Epithelial cell of esophagus (primary cell): ENCODE measurements at places on chromosomes 1 and 21.
A peak's percentile ranks its signal among the peaks of the same experiment; 100 is the strongest.

DNA sequence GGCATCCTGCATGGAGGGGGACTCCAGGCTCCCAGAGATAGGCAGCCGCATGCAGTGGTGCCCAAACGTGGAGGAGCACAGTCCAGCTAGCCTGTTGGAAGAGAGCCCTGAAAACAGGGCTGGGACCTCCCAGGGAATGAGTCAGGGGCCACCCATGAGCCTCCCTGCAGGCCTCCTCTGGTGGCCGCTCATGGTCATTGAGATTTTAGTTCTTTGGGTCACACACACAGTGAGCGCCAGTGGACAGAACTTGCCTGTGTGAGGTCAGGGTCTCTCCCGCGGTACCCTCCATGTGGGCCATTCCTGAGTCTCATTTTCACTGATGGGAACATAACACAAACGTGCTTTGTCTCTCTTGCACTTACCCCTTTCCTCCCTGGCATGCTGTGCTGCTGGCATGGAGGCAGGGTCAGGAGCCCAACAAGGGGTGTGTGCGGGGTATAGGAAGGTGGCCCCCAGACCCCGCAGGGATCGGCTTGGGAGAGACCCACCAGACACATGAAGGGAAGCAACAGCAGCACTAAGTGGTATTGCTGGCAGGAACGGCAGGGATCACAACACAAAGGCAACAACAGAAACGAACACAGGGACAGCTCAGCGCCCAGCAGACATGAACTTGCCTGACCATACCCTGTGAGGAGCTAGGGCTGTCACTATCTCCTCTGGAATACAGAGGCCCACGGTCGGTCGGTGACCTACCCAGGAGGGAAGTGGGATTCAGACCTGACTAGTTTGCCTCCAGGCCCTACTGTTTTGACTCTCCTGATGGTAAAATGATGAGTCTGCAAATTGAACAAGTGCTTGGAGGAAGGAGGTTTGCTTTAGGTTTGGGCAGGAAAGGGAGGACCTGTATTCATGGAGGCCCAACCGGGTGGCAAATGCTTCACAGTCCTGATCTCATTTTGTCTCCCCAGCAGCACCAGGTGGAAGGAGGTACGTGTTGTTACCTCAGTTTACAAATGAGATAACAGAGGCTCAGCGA, 31.8 kb downstream of the ABCG1 start:
- no peak for DNase-seq

DNA sequence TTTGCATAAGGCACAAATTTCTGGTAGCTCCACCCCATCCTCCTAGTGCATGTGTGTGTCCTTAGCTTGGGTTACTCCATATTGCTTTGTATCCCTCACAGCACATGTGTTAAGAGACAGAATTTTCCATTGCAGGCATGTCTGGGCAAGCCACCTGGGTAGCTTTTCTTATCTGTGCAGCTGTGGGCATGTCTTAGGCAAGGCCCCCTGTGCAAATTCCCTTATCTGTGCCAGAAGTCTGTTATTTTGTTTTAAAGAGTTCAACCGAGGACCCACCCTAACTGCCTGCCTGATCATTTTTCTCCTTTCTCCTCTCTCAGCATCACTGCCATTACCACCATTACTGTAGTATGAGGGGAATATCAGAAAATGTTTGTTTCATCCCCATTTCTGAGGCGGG, 131.9 kb downstream of the CYYR1 start:
- peak; percentile 51 for DNase-seq

DNA sequence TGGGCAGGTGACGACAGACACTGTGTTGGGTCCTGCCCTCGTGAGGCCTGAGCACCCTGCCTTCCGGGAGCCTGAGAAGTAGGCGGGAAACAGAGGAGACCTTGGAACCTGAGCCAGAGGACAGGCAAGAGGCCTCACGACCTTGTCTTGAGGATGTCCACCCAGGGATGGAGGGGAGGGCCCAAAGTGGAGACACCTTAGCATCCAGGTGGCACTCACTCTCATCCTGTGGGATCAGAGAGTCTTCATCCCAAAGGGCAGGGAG, 347.2 kb downstream of the NPHP4 start:
- DNase-seq: no peak

DNA sequence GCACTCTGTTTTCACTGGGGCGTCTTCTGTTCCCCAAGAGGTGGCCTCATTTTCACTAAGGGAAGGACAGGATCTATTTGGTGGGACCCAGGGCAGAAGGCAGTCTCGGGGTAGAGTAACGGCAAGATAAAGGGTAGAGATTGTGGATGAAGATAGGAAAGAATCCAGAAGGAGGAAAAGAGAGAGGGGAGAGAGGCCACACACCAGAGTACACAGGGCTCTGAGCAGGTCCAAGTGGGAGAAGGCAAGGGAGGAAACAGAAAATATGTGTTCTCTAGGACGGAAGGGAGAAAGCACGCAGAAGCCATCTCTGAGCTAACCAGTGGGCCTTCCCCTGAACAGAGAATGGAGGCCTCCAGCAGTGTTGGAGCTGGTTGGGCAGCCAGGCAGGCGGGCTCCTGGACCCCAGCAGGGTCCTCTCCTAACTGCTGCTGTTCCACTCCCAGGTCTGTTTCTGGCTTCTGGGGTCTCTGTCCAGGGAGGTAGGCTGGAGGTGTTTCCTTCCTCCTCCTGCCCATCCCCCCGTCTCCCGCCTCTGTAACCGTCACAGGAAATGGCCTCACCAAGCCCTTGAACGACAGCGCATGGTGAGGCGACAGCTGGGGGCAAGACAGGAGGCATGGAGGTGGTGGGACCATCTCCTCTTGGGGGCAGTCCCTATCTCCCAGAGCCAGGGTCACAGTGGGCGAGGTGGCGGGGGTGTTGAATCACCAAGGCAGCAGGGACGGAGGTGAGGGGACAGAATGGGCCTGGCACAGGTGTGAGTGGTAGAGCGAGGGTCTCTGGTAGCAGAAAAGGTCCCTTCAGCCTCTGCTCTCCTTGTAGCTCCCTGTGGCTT, 649 bp downstream of the PTPN7 start:
- DNase-seq: no peak

DNA sequence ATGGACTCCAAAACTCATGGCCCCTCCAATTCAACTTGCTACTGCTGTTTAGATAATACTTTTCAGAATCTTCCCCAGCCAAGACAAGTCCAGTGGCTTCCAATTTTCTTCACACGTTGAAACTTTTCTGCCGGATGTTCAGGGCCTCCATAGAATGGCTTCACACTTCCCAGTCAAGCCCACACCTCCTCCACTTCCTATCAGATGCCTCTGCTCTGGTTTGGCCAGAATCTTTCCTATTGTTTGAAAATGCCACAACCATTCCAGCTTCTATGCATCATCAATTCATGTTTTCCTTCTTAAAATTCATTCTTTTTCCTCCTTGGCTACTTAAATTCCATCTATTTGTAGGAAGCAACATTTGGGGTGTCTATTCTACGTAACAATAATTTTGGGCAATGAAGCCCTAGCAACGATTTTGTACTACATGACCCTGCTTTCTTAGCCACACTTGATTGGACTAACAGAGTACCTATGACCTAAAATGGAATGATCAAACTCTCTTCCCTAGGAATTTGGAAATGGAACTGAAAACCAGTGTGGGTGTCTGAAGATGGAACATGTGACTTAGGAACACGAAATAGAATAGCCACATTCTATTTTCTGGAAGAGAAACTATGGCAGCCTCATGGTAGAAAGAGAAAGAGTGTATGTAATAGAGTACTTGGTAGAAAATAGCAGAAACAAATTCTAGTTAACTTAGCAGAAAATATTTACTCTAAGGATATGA, 74.1 kb upstream of the CNIH3 start:
- peak; percentile 27 for DNase-seq

DNA sequence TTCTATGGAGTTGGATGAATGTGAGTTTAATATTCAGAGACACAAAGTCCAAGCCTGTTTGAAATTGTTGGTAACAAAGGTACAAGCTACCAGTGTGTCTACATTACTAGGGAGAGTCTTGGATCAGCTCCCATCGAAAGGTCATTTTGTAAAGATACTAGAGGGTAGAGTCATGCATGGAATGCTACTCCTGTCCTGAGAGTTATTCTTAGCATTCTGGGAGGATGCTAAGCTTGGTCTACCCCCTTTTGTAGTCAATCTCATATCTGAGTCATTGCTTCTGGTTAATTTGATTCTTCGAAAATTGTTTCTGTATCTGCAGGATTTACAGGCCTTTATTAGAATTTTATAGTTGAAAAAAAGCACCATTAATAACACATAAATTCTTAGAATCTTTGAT, 240.2 kb downstream of the ST6GALNAC3 start:
- DNase-seq: no peak

- DNase-seq: no peak
Measured at GRCh38 chr21:24729568-24729967, 877.7 kb downstream of the MRPL39 start.

GRCh38 chr1:59352065-59352464, 55.2 kb downstream of the FGGY start:
- no peak for DNase-seq

DNA sequence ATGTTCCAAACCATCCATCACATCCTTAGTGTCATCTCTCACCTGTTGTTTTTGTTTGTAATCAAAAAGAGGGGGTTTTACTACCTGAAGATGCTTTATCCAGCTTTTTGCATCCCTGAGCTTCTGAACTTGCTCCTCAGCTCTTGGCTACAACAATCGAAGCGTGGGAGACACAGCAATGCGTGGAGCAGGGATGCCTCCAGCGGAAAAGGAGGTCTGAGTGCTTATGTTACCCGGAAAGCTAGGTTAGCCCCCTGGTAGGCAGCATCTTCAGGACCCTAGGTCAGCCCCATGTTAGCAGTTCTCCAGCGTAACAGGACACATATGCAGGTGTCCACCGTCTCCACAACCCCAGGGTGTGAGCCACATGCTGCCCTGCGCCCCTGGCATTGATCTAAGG, 141.5 kb downstream of the RRAGC start:
- DNase-seq: no peak

DNA sequence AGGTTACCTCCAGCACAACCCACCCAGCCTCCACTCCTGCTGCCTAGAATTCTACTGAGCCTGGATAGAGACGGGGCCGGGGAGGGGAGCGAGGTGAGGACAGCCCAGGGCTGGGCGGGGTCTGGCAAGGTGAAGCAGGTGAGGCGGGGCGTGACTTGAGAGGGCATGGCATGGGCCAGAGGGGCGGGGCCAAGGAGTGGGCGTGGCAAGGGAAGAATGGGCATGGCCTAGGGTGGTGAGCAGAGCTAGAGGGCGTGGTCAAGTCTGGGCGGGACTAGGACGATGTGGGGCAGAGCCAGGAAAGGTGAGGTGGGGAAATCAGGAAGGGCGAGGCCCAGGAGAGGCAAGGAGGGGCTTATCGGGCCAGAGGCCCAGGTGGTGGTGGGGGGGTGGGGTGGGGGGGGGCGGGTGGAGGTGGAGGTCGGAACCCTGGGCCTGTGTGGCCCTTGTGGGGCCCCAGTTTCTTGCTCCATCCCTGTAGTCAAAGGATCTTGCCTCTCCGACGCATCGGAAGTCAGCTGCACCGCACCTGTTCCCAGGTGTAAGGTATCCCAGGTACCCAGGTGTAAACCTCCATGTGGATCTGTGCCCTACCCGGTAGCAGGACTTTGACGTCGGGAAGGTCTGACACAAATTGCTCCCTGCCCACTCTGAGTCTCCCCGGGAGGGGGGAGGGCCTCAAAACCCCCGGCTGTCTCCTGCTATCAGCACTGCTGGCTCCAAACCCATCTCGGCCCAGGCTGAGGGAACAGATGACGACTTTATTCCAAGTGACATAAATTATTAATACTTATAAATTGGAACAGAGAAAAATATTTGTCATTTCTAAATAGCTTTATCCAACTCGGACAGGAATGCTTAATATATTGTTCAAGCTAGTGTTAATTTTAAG, 32.9 kb upstream of the UTS2 start:
- DNase-seq: peak; percentile 74

- no peak for DNase-seq
Measured at GRCh38 chr1:200369131-200369530, 40.7 kb downstream of the ZNF281 start.

GRCh38 chr1:235088430-235088829, 40.2 kb downstream of the TOMM20 start:
- no peak for DNase-seq

- no peak for DNase-seq
Measured at GRCh38 chr1:24178407-24178806, 8.7 kb downstream of the IFNLR1 start.
